ENCODE measurements at places on chromosomes 6 and 20. TPM values are rescaled to one million over a fixed set of nuclear protein-coding genes. Genes with fewer than 3 reads are reported as not detected.

- DNase-seq: peak; percentile 91
These were observed 159.9 kb downstream of the OR2B2 start for GRCh38 chr6:27752038-27752885.

DNA sequence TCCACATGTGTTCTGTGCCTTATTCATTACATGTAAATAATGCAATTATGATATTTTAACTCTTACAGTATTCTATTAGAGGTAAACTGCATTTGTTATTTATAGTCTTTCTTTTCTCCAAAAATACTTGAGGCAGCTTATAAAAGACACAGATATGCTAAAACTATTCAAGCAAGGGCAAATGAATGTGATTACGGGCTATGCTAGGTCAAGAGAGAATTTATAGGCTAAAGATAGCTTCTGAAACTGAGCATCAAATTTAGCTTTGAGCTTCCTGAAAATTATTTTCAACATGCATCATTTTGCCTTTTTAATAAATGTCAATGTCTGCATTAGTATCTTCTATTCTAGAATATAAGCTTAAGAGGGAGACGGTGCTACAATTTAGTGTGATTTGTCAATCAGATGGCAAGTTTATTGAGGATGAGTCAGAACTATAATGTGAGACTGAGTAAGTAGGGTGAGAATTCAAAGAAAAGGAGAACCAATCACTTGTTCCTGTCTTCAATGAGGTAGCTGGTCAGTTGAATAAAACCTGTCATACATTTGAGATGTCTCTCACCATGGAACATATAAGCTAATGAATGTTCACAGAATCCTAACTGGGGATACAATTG is 669.4 kb upstream of the CITED2 start:
- DNase-seq: no peak

DNA sequence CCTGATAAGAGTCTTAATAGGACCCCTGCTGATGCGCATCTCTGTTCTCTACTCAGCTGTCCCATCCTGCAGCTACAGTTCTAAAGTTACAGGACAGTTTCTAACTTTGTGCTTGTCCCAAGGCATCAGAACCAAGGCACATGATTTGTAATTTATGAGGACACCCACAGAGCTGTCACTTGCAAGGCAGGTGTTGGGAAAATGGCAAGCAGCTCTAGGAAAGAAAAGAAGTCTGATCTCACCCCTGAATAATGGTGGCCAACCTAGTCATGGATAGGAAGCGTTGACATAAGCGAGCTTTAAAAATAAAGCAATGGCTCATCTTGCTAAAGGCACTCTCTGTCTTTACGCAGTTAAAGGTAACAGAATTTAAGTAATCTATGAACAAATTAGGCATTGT is 127.6 kb upstream of the VGLL2 start:
- DNase-seq: peak; percentile 26

DNA sequence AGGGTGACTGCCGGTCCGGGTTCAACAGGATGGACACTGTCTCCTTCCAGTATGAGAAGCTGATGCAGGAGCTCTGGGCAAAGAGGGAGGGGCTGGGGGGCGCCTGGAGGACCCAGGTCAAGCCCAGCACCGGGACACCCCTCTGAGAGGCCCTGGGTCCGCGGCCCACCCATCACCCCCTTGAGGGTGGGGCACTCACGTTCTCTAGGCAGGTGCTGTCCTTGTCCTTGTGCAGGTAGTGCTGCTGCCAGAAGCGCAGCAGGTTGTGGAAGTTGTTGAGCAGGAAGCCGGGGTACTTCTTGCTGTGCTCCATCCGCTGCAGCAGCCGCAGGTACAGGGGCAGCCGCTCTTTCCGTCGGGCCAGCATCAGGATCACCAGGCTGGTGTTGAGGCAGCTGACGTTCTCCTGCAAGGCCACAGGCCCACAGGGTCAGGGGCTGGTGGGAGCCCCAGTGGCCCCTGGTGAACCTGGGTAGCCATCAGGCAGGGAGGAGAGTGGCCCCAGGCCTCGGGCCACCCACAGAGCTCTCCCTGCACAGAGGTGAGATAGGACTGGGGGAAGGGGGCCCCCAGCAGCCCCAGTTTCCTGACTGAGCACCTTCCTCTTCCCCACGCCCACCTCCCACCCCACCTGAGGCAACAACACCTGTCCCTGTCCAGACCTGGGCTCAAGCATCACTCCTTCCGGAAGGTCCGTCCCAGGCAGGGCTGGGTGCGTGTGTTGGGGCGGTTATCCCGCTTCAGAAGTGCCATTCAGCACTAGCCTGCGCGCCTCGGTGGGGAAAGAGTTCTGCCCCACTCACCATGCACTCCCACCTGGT is 47.8 kb downstream of the MYH7B start:
- DNase-seq: no peak

The CCM2L gene
- polyA plus RNA-seq: 5.3 TPM

GRCh38 chr6:155795173-155795796 is 339.6 kb upstream of the NOX3 start:
- no peak for DNase-seq

The TOX2 gene
- polyA plus RNA-seq: 2.9 TPM

- DNase-seq: peak; percentile 89
These were observed 89.0 kb downstream of the SLX4IP start for GRCh38 chr20:10524034-10524476.

GRCh38 chr20:17995967-17996819 is 27.4 kb downstream of the MGME1 start:
- DNase-seq: peak; percentile 85

The PDCD2 gene
- polyA plus RNA-seq: 51.6 TPM

DNA sequence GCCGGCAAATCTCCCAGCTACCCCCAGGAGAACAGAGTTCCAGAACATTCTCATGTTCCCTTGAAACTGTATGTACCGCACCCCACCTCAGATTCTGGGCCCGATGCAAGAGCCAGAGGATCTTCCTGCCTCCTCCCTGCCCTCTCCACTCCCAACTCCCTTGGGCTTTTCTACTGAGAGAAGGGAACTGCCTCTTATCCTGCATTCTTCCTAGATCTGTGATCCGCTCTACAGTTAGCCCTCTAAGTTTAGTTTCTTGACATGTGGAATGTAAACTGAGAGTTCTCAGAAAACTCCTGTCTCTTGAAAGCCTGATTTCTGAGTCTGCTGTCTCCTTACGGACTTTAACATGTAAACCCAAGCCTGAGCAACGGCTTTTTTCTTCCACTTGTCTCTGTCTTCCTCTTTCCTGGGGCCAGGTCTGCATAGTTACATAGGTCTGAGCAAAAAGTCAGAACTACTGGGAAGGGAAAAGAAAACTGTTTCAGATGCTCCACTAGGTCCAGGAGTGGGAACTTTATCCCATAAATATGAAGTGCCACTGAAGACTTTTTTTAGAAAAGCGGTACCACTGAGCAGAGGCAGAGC is 86.5 kb upstream of the TNFAIP3 start:
- DNase-seq: no peak

The SOBP gene
- polyA plus RNA-seq: 15.6 TPM

The WFDC2 gene
- polyA plus RNA-seq: not detected

GRCh38 chr20:32050851-32051556 is 1.0 kb upstream of the HCK start:
- no peak for DNase-seq

DNA sequence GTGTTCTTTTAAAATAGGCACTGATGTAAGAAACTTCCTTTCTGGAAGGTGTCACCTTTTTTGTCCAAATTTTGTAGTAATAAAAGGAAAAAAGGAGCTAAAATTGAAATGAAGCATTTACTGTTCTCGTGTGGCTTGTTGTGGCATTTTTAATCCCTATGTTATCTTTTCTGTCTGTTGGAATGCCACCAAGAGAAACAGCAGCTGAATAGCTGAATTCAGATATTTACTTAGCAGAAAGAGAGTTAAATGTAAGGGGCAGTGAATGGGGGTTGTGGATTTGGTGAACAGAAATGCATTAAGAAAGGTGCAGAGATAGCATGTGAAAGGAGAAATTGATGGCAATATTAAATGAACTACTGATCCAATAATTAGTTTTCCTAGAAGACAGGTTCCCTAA is 573.6 kb upstream of the EPHA7 start:
- DNase-seq: no peak

DNA sequence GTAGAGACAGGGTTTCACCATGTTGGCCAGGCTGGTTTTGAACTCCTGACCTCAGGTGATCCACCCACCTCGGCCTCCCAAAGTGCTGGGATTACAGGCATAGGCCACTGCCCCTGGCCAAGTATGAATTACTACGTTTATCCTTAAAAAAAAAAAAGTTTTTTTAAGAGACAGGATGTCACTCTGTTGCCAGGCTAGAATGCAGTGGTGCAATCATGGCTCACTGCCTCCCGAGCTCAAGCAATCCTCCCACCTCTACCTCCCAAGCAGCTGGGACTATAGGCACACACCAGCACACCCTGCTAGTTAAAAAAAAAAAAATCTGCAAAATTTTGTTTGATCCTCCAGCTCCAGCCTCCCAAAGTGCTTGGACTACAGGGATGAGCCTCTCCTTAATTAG is 23.1 kb downstream of the IYD start:
- no peak for DNase-seq

DNA sequence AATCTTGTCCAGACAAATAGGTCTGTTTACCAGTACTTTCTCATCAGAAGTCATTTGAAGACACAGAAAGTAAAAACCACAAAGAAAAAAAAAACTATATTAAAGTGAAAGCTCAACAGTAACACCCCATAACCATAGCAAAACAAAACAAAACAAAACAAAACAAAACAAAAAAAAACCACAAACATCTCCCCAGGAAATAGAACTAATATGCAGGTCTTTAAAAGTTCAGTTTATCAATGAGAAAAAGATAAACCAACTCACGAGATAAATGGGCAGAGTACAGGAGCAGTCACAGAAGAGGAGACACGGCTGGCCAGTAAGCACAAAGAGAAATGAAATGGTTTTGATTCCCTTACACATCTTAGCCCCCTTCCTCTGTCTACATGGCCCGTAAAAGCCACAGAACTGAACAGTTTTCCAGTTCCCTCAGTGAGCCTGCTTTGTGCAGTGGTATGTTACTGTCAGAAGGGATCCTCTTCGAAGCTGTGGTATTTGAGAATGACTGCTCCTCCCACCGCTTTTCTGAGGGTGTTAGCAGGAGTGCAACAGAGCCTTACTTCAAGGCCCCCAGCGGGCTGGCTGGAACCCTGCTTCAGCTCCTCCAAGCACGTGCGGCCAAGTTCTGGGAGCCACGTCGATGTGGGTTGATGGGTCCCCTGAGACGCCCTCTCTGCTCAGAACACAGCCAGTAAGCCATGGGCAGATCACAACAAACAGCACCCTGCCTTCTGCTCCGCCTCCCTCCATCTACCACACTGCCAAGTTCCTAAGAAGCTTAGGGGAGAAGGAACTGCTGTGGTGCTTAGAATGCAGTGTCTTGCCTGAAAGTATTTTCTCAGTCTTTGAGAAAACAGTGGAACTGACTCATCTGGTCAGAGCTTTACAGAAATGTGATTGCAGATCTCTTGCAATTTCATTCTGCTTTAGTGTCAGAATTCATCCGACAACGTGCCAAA is 14.0 kb downstream of the UST start:
- DNase-seq: peak; percentile 96

DNA sequence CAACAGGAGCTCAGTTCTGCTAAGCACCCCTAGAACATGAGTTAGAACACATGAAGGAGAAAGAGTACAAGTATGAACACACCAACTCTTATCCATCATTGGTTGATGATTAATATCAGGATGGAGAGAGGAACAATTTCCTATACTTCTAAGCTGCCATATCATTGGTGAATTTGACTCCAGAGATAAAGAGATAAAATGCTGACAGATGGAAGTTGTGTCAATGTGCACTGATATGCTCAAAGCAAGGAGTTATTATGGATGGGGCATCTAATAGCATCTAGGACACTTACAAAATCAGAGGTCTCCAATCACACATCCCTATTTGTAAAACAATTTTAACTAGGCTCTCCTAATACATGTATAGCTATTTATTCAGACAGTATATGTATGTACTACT is 145.4 kb downstream of the BFSP1 start:
- DNase-seq: no peak

DNA sequence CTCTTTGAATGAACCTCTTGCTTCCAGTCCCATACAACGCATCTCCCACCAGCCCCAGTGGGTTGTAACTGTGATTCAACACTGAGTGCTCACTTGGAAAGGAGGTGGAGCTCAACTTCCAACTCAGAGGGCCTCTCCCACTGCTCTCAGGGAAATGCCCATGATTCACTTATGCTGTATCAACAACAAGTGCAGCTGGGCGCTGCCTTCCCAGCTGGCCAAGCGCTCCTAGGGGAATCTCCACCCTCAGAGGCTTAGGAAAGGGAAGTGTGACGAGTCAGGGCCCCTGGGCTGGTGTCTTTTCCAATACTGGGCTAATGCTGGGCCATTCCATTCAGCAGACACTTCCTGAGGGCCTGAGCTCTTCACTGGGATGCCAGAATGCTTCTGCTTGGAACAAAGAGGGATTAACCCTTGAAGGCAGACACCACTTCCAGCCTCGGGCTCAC is 8.1 kb upstream of the OCSTAMP start:
- no peak for DNase-seq

GRCh38 chr20:1474817-1475603 is 8.4 kb upstream of the NSFL1C start:
- no peak for DNase-seq

DNA sequence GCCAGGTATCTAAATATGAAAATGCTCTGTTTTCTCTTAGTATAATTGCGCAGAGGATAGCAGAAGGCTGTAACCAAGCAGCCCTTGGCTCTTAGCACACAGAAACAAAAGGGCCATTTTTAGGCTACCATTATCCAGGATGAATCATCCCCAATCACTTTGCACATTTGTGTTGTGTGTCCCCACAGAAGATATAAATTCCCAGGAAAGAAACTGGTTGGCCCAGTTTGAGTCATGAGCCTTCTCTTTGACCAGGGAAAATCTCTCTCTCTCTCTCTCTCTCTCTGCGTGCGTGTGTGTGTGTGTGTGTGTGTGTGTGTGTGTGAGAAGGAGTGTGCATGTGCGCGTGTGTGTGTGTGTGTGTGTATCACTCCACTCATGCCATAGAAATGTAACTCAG is 178.5 kb downstream of the FRK start:
- no peak for DNase-seq

DNA sequence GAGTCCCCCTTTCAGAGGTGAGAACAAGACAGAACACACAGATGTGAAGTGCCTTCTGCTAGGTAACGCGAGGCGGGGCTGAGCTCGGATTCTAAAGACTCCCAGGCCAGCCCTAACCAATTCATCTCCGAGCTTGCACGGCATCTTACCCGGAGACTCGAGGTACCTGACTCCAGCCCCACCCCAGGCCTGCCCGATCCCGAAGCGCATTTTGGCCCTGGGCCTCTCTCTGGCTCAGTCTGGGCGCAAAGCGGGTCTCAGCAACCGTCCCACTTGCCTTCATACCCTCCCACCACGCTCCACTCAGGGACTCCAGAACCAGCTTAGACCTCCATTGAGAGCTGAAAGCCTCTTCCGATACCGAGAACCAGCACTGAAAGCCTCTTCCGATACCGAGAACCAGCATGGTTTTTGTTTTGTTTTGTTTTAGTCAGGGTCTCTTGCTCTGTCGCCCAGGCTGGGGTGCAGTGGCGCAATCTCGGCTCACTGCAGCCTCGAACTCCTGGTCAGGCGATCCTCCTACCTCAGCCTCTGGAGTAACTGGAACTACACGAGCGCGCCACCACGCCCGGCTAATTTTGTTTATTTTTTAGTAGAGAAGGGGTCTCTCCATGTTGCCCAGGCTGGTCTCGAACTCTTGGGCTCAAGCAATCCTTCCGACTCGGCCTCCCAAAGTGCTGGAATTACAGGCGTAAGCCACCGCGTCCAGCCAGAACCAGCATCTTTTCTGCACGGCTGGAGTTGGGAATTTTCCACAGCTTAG is 557 bp upstream of the DYNLRB1 start:
- DNase-seq: no peak

- DNase-seq: no peak
These were observed 14.9 kb downstream of the IL17A start for GRCh38 chr6:52201046-52201445.

The ZBTB46 gene
- polyA plus RNA-seq: 17.0 TPM

- DNase-seq: peak; percentile 11
These were observed 9.6 kb downstream of the ERGIC3 start for GRCh38 chr20:35551503-35551902.
